ENCODE measurements at places on chromosomes 12 and 14. TPM values are rescaled to one million over a fixed set of nuclear protein-coding genes. Genes with fewer than 3 reads are reported as not detected.

GRCh38 chr12:132133952-132134652, 10.0 kb downstream of the DDX51 start:
- no peak for DNase-seq

DNA sequence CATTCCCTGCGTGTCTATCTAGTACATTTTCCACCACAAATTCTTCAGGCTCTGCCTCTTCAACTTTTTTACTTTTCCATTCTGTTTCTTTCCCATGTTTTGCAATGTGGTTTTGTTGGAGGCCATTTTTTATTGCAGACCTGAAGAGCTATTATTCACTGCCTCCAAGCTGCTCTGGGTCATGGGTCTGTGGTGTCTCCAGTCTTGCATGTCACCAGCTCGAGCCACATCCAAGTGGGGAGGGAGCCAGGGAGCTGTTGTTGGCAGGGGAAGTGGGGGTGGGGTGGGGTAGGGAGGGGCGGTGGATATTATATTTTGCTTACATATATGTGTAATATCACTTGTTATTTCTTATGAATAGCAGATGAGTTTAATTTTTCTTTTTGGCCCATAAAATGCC, 69.1 kb downstream of the VEZT start:
- DNase-seq: no peak

DNA sequence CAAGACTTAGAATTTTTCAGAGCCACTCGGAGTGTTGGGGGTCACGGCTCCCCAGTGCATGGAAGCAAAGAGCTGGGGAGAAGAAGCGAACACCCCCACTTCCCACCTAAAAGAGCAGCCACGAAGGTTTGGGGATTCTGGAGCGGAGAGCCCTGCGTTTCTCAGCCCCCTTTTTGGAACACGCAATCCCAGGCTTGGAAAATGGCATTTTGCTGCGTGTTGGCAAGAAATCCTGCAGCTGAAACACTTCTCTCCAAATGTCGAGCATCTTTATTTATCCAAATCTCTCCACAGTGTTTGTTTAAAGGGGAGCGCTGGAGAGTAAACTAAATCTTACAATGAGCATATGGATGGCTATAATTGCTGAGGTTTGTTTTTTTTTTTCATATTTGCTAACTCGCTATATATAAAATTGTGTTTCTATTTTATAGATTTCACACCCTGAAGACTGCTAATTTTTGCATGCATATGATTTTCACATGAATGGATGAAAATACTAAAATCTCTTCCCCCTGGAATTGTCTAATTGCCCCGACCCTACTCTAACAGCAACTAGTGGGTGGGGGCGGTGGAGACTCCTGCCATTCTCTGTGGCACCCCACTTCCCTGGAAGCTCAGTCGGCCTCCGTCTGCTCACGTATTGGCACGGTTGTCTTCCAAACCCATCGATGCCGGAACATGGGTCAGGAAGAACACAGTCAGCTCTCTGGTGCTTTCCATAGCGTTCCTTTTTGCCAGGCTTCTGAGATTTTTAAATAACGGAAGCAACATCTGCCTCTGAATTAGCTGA, 120.5 kb downstream of the GCH1 start:
- DNase-seq: no peak

DNA sequence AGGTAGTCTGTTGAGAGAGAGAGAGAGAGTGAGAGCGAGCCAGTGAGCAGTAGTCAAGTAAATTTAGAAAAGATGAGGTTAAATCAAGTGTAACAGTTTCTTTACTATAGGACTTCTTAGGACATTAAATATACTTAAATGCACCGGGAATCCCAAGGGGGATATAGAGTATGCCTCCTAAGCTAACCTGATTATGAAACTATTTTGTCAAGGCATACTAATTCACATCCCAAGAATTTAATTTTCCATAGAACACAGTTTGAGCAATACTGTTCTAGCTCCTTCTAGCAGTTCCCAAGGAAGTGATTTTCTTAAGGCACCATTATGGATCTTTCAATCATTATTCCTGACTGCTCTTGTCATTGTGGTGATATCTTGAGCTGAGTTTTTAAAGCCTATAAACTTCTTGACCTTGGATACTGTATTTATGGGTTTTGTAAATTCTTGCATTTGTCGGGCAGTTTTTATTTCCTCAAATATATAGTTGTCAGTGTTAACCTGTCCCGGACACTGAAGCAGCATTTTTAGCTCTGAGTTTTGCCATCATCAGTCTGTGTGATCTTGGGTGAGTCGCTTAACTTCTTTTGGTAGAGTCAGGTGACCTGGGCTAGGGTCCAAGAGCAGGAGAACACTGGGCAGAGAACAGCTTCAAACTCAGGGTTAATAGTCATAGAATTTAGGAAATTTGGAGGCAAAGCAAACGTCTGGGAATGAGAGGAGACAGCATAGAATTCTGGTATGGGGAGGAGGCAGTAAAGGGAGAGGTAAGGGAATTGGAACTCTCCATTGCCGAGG, 196.5 kb upstream of the FRMD6 start:
- DNase-seq: no peak

DNA sequence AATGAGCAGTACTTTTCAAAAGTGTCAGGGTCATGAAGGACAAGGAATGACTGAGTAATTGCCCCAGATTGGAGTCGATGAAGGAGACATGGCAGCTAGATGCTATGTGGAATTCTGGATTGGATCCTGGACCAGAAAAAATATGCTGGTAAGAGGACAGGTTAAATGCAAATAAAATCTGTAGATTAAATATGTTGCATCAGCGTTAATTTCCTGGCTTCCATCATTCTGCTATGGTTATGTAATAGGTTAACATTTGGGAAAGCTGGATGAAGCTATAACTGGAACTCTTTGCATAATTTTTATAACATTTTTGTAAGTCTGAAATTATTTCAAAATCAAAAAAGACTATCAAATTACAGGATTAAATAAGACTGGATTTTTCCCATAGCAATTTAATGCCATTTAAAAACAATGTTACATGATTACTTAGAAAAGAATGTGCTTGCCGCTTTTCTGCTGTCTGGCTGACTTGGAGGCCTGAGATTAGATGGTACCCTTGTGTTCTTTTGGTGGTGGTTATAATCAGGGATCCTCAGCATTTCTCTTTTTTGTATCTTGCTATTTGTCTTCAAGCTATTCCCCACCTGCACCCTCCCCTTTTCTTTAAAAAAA, 65.1 kb downstream of the FBXW8 start:
- no peak for DNase-seq

DNA sequence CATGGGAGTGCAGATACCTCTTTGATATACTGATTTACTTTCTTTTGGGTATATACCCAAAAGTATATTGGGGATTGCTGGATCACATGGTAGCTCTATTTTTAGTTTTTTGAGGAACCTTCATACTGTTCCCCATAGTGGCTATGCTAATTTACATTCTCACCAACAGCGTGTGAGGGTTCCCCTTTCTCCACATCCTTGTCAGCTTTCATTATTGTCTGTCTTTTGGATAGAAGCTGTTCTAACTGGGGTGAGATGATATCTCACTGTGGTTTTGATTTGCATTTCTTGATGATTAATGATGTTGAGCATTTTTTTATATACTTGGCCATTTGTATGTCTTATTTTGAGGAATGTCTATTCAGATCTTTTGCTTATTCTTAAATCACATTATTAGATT, 44.1 kb upstream of the JDP2 start:
- no peak for DNase-seq

GRCh38 chr14:77284466-77284865, 13.5 kb upstream of the NGB start:
- no peak for DNase-seq

DNA sequence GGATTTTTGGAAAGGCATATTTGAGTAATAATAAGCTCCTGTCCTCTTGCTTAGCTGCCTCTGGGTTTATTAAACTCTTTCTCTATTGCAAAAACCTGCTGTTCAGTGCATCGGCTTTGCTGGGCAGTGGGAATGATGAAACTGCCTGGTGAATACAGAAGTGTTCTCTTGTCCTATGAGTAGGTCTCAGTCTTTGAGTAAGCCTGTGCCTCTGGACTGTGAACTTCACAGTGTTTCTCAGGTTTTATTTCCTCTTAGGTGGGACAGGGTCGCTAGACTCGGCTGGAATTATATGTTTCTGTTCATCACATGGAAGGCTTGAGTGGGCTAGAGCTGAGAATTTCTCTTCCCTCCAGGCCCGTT, 46.4 kb downstream of the CRADD start:
- DNase-seq: no peak

GRCh38 chr12:49684310-49684854, 22.8 kb downstream of the FMNL3 start:
- no peak for DNase-seq

- no peak for DNase-seq
Measured at GRCh38 chr12:91094957-91095356, 16.3 kb downstream of the LUM start.

DNA sequence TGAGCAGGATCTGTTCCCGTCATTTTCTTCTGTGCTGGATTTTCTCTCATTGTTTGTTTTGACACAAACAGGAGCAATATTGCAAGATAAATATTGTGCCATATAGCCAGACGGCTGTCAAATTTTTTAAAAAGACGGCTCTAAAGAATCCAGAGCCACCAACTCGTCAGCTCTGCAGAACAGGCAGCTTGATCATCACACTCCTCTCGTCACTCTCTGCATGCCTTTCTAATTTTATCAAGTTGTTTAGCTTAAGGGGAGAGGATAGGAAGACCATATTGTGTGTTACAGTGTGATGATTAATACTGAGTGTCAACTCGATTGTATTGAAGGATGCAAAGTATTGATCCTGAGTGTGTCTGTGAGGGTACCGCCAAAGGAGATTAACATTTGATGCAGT, 562.8 kb downstream of the GALC start:
- DNase-seq: no peak

DNA sequence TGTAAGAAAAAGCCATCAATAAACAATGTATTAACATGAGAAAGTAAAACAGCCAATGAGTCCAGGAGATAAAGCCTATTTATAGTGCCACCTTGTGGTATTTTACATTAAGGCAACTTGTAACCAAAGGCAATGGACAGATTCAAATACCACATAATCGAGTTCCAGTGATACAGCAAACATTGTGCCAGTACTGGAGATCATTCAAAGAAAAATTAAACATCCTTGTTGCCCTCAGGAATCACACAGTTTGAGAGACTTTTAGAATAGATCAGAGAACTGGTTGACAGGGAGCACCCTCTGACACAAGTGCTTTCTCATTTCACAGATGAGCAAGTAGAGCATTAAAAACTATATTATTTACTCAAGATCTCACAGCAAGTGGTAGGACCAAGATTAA, 98.1 kb downstream of the DDHD1 start:
- peak; percentile 47 for DNase-seq

GRCh38 chr12:77855548-77855947, 24.9 kb downstream of the NAV3 start:
- no peak for DNase-seq

DNA sequence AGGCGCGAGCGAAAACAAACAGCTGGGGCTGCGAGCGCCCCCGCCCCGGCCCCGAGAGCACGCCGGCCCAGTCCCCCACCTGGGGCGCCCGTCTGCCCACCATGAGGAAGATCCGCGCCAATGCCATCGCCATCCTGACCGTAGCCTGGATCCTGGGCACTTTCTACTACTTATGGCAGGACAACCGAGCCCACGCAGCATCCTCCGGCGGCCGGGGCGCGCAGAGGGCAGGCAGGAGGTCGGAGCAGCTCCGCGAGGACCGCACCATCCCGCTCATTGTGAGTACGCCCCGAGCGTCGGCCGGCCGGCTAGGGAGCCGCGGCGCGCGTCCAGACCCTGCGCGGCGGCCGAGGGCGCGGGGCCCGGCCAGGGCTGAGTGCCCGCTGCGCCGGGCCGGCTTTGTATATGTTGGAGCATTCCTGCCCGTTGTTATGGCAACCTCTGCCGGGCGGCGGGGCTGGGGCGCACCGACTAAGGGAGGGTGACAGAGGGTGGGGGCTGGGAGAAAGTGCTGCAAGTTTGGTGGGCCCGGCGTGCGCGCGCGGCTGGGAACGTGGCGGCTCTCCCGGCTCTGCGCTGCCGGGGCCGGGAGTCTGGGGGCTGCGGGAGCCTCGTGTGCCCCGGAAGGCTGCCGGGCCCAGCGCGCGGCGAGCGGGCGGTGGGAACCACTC, 367 bp downstream of the GALNT16 start:
- DNase-seq: no peak

Gene OSGEP
- total RNA-seq: 56.8 TPM

Gene VWF
- total RNA-seq: 1,804 TPM

Gene EMC9
- 16.9 TPM for total RNA-seq

Gene PTPRR
- 0.15 TPM for total RNA-seq

Gene SLC22A17
- 7.3 TPM for total RNA-seq

Gene OVCH1
- total RNA-seq: not detected

Gene CLEC4A
- not detected for total RNA-seq

Measured in glomerular endothelial cell (primary cell).